Urinary bladder (tissue), 4 donors: ENCODE measurements at places on chromosomes 16 and 17. TPM values are rescaled to one million over a fixed set of nuclear protein-coding genes. Genes with fewer than 3 reads are reported as not detected.

Gene ERN2
- polyA plus RNA-seq: 4.0 TPM

Gene PRKCA
- 15.6 TPM for polyA plus RNA-seq

Gene ATXN2L
- 69.8 TPM for polyA plus RNA-seq

Gene UNC13D
- 13.0 TPM for polyA plus RNA-seq

DNA sequence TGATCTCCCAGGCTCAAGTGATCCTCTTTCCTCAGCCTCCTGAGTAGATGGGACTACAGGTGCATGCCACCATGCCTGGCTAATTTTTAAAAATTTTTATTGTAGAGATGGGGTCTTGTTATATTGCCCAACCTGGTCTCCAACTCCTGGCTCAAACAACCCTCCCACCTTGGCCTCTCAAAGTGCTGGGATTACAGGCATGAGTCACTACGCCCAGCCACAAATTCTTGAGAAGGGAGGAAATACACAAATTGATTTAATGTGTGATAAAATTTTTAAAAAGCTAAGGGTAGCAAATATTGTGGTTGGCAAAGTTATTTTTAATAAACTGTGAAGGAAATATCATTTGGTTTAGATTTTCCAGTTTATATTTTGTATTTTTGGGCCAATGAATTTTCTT is 9.6 kb downstream of the ITGAD start:
- no peak for DNase-seq

GRCh38 chr16:48622456-48623303 is 12.7 kb upstream of the N4BP1 start:
- DNase-seq: no peak
